Midbrain (tissue), 1 donor: ENCODE measurements at places on chromosomes 2 and 18.

DNA sequence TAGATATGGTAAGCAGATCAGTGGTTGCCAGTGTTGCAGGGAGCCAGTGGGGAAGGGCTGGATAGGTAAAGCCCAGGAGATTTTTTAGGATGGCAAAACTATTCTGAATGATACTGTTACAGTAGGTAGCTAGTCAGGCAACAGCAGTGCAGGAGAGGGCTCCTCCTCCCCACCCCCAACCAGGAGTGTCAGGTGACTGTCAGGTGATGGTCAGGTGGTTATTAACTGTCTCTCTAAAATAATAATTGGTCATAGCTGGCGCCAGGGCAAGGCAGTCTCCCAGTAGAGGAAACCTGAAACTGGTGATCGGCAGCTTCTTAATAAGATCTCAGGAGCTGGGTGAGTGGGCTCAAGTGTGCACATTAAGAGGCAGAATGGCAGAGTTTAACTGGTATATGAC, 201.6 kb upstream of the PARD3B start:
- no peak for DNase-seq

DNA sequence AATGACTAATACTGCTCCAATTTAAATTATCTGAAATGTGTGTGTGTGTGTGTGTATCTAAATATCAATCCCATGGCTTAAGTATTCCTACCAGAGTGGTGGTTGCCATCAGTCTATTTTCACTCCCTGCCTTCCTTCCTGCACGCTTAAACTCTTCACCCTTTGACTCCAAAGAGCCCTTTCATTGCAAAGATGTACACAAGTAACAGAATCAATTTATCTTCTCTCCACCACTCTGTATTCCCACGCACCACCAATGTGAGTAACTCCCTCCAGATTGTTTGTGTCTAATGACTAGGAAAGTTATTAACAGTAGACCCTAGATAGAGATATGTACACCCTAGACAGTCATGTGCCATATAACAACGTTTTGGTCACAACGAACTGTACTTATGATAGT, 42.8 kb downstream of the ARL6IP6 start:
- DNase-seq = no peak

DNA sequence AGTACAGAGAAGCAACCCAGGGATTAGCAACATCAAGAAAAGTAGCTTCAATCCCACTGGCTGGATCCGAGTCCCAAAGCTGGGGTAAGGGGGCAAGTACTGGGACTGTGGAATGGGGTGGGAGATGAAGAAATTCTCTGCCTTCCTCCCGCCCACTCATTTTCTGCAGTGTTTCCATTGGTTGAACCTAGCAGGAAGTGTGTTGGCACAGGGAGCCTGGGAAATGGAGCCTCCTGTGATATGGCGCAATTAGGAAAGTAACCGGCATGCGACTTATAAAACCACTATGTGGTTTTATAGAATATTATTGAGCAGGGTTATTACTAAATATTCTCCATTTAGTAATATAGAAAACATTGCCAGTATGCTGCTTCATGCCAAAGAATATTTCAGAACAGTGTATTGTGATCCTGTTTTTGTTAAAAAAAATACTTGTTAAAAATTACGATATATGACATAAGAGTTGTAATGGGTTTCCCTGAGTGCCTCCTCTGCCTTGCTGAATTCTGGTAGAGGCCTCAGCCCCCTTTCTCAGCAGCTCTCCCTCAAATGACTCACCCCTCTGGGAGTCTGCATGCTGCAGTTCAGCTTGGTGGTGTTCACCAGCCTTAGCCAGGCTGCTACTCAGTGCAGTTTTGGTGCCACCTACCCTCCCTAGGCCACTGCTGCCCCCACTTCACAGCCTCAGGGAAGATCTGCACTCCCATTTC, 60.5 kb downstream of the HK2 start:
- DNase-seq = no peak

DNA sequence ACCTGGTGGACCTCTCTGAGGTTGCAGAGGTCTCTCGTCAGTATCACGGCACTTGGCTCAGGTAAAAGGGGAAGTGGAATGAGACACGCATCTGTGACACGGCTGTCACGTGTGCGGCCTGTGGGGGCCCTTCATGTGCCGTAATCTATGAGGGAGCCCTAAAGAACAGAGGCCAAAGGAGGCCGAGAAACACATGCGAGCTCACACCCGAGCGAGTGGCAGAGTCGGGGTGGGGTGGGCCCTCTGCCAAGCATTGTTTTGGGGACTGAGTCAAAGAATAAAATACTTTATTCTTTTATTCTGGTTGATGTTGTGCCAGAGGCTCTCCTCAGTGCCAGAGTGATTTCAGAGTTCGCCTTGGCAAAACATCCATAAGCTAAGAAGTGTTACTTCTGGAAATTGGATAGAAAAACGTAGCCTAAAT, 43.3 kb downstream of the PLB1 start:
- peak; percentile 59 for DNase-seq

DNA sequence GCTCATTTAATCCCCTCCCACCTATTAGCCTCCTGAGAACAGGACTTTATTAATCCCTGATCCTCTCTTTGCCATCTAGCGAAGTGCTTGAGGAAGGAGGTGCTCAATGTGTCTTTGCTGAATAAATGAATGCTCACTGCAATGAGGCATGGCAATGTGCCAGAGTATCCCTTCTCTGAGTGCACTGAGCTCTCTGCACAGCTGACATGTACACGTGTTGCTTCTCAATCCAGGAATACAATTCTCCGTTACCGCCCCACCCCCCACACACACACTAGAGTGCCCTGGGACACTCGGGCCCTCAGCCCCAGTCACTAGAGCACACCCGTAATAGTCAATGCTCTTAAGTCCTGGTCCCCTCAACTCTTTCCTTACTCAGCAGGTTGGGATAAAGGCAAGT, 41.4 kb downstream of the FAM178B start:
- DNase-seq = peak; percentile 38

- DNase-seq = no peak
Observed at GRCh38 chr2:150585221-150585971, 97.9 kb upstream of the RND3 start.

DNA sequence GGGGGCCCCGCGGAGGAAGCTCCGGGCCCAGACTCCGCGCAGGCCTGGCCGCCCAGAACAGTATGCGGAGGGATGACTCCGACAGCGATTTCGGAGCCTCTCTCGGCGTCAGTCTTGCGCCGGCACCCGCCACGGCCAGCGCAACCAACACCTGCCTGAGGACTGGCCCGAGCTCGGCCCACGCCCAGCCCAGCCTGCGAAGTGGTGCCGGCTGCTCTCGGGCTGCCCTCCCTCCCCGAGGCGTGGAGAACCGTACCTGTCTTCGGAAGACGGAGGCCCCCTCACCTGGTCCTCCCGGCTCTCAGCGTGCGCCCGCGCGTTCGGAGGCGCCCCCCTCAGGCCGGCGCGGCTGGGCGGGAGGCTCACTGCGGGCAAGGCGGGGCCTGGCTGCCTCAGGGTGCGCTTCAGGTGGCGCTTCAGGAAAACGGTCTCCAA, at the start of gene M1AP:
Gene M1AP, minus strand, starts transcription at position 322 of the 435 bp plus-strand sequence. CDS start 8,055 bp downstream, outside the sequence.
- DNase-seq = no peak

GRCh38 chr2:136932700-136933099, 167.4 kb downstream of the THSD7B start:
- DNase-seq = no peak

GRCh38 chr2:46481198-46482193, 2.1 kb downstream of the TMEM247 start:
- DNase-seq = no peak

DNA sequence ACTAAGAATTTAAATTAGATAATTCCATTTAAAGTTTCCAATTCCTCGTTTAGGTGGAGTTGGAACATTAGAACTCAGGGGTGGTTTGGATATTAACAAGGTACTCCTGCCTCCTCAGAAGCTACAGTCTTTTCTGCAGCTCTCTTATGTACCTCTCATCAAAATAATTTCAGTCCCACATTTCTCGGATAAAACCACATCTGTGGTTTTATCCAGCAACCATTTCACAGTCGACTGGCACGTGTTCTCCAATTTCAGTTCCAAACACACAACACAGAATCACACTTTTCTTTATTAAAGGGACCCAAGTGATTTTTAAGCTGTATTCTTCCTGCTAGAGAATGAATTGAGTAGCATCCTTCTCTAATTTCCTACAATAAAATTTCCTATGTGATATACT, 22.7 kb upstream of the NFU1 start:
- no peak for DNase-seq

DNA sequence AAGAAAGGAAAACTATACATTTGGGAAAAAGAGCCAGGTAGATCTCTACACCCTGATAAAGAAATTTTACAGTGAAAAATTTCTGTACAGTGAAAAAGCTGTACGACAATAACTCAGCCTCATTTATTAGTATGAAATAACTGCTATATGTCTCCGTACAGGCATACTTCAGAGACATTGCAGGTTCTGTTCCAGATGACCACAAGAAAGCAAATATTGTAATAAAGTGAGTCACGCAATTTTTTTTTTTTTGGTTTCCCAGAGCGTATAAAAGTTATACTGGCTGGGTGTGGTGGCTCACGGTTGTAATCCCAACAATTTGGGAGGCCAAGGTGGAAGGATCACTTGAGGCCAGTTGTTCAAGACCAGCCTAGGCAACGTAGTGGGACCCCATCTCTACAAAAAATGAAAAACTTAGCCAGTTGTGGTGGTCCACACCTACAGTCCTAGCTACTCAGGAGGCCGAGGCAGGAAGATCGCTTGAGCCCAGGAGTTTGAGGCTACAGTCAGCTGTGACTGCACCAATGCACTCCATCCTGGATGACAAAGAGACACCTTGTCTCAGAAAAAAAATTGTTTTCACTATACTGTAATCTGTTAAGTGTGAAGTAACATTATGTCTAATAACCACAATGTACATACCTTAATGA, 28.2 kb upstream of the AMMECR1L start:
- no peak for DNase-seq

GRCh38 chr2:38029512-38029911, 46.4 kb downstream of the CYP1B1 start:
- no peak for DNase-seq

GRCh38 chr18:45004546-45005080, 323.9 kb downstream of the SETBP1 start:
- DNase-seq = no peak

GRCh38 chr2:128313091-128313836, 5.4 kb downstream of the HS6ST1 start:
- no peak for DNase-seq

DNA sequence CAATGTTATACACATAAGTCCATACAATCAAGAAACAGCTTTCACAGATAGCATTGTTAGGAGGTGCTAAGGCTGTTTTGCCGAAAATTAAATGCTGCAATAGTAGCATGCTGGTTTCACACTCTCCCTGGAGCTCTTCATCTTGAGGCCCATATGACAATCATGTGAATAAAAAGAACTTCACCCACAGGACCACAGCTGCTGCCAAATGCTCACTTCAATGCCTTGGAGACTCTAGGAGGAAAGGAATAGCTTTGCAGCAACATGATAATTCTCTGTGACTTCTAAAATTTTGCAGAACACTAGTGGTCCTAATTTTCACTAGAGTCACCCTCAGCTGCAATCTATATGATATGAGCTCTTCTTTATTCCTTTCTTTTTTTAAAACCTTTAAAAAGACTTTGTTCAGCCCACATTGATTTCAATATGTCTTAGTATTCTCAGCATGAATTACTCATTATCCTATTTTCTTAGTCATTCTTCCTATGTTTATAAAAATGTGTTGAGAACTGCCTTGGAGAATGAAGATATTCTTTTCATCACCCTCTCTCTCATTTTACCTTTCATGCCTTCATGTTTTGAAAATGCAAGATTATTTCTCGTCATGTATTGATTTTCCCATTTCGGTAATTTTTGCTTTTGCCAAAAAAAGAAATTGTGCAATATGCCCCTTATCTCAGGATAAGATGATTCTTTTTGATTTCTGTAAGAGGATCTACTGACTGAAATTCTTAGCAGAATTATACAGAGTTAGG, 108.2 kb downstream of the PDE1A start:
- no peak for DNase-seq

DNA sequence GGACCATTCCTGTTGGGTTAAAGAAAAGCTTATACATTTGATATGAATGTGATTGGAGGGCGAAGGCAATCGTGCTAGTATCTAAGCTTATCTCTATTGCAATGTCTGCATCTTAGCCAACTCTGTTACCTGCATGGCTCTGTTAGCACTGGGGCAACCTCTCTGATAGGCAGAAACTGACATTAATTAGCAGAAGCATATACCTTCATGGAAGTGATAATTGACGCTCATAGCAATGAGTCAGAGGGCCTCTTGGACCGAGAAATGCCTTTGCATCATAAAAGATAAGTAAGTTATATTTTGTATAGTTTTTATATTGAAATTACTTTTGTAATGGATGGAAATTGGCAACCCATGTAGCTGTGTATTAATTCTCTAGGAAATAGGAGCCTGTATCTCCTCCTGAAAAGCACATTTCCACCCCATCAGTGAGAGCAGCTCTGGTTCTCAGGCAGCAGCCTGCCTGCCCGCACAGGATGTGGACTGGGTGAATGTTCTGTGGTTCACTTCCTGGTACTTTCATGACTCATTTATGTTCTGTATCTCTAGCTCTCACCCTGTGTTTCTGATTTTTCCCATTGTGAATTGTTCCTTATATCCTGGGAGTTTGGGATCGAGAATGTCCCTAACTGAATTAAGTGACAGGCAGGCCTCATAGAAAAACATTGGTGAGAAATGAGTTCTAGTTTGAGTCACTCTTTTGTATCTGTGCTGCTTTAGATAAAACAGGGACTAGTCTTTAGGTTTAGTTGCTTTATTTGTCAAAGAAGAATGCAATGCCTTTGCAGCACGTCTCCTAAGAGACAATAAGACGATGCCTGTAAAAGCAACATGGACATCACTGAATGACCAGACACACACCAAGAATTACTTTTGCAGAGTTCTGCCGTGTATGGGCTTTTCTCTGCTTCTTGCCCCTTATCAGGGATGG, 344.9 kb downstream of the DCDC2C start:
- DNase-seq = no peak

DNA sequence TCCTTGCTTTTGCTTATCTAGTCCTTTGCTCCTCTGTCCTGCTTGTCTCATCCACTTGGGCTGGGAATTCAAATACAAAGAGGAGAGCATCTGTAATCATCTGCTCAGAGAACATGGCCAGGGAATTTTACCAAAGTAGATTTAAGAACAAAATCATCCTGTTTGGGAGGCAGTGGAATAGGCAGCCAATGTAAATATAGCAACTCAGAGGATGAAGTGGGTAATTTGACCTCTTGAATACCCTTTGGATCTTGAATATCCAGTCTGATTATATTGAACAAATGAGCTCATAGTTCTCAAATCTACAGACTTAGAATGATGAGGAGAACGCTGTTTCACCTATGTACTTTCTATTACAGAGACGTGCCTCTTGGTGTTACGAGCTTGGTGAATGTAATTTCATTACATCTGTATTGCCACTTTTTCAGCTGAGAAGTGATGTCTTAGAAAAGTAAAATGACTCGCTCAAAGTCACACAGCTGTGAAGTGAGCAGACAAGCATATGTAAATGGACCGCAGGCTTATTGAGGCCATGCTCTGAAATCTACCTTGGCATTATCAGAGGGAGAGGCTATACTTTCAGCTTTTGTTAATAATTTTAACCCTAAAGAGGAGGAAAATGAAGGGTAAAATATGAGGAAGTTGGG, 266.3 kb downstream of the MTX2 start:
- no peak for DNase-seq
